Fibroblast of gingiva (primary cell): ENCODE measurements at places on chromosomes 7 and 10.

GRCh38 chr10:12225444-12225843, 29.5 kb downstream of the CDC123 start:
- no peak for DNase-seq

- no peak for DNase-seq
Measured at GRCh38 chr7:139656387-139656786, 121.4 kb downstream of the HIPK2 start.

DNA sequence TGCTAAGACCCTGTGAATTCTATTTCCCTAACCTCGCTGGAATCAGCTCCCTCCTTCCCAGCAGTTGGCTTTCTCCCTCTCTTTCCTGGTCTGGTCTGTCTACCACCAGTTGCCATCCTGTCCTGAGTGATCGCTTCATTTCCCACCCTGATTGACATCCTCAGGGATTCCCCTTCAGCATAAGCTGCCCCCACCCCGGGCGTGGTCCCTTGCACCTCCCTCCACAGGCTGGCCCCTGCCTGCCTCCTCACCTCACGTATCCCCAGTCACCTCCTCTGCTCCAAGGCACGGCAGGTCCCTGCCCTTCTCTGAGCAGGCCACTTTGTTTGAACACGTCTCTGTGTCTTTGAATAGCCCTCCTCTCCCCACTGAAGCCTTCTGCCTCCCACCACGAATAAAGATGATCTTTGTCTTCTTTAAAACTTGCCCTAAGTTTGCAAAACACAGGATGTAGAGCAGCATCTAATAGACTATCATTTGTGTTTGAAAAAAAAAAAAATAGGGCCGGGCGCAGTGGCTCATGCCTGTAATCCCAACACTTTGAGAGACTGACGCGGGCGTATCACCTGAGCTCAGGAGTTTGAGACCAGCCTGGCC, 233.5 kb downstream of the CUX1 start:
- DNase-seq = no peak

DNA sequence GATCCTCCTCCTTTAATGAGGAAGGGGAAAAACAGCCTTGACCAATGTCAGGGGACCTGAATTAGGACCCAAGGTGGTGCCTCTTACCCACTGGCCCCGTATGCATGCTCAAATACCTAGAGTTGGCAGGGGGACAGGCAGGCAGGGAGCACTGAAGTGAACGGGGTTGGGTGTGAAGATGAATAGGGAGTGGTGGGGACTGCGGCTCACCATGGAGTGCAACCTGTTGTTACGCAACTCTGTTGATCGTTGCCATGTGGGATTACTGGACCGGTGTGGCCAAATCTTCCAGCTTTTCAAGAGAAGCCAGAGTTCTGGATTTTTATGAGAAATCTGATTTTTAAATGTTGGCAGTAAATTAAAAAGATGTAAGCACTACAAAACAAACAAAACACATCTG, 48.1 kb downstream of the TLL2 start:
- DNase-seq = no peak

DNA sequence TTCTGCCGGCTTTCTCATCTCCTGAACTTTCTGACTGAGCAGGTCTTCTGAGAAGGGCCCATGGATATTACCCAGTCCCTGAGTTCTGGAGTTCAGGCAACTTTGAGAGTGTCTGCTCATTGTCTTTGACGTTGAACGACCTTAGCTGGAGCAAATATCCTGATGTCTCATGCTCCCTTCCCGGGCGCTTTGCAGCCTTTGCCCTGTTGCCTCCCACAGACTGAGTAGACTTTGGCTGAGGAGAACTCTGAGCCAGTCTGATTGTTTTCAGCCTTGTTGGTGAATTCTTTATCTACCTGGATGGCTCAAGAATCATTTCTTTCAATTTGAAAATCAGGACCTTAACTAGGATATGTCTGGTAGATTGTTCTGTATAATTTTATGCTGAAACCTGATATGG, 353.7 kb downstream of the GLRX3 start:
- no peak for DNase-seq

DNA sequence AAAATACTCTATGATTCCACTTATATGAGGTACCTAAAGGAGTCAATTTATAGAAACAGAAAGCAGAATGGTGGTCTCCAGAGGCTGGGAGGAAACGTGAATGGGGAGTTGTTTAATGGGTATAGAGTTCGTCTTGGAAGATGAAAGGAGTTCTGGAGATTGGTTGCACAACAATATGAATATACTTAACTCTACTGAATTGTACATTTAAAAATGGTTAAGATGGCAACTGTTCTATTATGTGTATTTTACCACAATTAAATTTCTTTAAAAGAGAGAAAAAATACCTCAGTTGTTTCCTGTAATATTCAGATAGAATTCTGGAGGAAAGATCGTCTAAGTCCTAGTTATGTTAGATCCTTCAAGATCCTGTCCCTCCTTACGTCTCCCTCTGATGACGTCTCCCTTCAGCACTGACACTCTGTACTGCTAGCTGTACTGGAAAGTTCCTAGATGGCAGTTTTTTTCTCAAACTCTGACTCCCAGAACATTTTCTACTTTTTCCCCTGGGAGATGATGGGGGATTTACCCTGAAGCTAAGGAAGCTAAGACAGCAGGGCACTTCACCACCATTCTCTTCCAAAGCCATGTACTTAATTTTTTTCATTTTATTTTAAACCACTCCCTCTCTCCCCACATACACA, 53.2 kb upstream of the CAV2 start:
- peak; percentile 15 for DNase-seq

GRCh38 chr7:8260871-8261694, 884 bp downstream of the ICA1 start:
- no peak for DNase-seq
